Endothelial cell (in vitro differentiated cells): ENCODE measurements at places on chromosomes 2 and 18.

DNA sequence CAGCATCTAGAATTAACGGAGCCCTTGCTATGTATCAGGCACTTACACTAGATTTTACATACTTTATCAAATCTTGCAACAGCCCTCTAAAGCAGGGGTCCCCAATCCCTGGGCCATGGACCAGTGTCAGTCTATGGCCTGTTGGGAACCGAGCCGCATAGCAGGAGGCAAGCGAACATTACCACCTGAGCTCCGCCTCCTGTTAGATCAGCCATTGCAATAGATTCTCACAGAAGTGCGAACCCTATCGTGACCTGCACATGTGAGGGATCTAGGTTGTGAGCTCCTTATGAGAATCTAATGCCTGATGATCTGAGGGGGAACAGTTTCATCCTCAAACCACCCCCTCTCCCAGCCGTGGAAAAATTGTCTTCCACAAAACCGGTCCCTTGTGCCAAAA, 13.4 kb downstream of the DNAJB2 start:
- no peak for DNase-seq

DNA sequence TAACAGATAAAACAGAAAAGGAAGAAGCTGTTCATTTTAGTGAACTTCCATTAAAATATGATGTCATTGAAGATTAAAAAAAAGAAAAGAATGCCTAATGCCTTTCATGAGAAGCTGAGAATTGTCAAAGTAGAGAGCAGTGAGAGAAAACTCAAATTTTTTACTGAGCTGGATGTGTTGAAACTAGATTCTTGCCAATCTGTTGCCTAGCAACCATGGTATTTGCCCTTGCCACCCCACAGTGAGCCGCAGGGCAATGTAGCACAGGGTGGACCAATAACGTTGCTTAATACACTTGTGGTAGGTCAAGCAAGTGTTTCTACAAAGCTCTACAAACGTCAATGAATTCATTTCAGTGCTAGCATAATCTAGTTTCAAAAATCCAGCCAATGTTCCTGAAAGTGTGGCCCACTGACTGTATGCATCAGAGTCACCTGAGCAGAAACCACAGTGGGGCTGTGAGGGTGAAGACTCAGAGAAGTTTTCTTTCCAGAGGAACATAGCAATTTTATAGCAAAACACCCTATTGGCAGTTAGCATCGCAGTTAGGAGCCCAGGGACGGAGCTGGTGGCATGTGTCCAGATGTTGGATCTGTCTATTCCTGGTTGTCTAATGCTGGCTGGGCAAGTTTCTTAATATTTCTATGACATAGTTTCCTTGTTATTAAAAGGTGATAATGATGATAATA, 132.2 kb downstream of the DOCK10 start:
- no peak for DNase-seq

DNA sequence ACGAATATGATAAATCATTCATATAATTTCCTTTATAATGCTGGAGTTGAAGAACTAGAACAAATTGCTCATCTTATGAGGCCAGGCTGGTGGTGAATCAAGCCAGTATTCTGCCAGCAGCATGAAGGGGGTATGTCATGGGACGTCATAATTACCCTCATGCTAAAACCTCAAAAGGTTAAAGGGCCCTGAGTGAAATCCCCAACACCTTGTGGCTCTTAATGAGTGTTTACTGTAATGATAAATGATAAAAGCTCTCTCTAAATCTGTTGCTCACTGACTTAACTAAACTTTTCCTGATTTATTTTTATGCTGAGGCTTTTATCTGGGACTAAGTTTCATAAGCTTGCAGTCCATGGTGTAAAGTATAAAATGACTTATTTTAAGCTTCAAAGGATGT, 18.3 kb upstream of the NEDD4L start:
- no peak for DNase-seq

- DNase-seq: no peak
These were observed 34.2 kb downstream of the TMEM17 start for GRCh38 chr2:62471816-62472215.

- no peak for DNase-seq
These were observed 86.9 kb upstream of the RBBP8 start for GRCh38 chr18:22846088-22846683.

DNA sequence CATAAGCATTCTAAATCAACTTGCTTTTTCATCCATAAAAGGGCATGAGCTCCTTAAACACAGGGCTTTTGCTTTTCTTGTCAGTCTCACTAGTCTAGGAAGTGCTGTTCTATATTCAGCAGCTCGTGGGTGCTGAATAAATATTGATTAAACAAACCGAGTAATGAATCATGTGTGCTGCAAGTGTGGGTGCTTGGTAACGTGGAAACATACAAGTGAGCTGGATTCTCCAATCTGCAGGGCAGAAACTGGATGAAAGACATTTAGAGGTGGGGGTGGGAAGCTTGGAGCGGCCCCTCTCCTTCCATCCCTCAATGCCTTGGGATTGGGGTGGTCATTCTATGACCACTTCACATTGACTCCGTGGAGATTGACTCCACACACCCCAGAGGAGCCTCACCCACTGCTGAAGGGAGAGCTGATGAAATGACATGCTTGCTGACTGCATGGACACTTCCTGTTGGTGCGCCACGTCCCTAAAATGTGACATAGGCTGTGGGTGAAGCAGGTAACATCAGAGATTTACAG, 114.6 kb downstream of the DOCK10 start:
- DNase-seq: no peak

DNA sequence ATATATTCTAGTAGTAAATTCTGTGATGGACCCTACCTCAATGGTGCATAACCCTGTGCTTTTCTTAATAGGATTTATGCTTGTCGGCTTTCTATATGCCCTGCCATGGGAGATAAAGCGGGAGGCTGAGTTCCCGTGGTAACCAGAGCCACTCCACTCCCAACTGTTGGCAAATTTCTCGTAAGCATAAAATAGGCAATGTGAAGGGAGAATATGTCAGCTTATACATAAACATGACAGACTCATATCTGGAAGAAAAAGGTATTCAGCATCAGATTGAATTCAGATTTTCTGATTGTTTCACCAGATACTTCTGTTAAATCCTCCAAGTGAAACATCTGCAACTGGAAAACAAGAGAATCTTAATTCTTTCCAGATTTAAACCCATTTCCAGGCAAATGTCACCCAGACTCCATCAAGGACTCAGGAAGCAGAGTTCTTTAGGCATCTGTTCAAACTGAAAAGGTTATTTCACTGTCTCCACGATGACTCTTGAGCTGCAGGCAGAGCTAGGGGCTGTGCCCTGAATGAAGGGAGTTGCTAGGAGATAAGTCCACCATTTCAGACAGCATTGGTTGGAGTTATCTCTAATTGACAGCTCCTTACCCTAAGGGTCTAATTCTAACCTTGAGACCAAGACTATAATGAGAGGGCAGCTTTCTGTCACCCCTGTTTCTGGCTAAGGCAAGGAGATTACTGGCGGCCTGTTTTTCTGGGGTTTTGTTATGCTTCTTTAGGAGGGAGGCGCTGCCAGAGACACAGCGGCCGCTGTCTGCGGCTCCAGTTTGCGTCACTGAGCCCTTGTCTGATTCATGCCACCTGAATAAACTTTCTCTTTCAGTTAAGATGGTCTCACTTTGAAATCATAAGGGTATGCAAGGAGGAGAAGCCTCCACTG, 381.3 kb downstream of the SOX11 start:
- DNase-seq: no peak

DNA sequence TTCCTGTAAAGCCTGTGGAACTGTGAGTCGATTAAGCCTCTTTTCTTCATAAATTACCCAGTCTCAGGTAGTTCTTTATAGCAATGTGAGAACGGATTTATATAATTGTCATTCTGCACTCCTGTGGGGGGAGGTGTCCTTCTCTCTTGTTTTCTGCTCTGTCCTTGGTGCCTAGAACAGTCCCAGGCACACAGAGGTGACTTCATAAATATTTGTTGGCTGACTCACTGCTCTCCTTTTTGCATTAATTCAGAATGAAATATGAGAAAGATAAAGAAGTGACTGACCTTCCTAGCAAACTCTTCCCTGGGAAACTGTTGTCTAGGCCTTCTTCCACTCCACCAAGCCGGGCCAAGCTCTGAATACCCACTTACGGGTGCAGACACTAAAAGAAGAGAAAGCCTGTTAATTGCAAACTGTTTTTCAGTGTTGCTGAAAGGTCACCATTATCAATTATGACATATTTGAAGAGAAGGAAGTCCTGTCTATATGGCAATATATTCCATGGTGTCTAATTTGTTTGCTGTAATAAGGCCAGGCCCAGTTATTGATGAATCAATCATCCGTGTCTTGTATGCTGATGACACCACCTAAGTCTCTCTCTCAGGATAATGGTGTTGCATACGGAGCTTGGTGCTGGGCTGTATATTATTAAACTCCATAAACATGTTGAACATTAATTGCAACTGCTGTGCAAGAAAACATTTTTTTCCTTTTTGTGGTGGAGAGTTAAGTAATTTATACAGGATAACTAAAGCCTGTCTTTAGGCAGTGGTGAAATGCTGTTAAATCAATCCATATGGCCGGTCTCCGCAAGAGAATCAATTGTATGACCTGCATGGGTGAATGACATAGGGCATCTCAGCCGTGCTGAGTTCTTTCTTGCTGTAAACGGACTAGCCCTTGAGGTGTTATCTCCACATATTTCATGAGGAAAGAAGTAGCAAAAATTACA, 567.5 kb downstream of the SLC4A3 start:
- DNase-seq: no peak

DNA sequence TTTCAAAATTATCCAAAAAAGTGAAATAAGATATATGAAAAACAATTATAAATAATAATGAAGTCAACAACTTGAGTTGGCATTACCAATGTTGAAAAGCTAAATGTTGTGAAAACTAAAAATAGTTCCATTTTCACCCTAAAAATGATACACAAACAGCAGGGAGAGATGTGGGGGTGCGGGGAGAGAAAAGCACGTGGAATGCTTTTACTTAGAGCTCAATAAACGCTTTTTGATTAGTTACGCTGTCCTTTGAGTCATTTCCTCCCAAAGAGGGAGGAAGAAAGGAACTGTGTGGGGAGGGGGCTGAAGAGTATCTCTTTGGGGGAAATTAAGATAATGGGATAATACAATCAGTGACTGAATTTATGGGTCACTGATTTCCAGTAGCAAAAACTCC, 29.2 kb downstream of the ZNF521 start:
- DNase-seq: no peak

DNA sequence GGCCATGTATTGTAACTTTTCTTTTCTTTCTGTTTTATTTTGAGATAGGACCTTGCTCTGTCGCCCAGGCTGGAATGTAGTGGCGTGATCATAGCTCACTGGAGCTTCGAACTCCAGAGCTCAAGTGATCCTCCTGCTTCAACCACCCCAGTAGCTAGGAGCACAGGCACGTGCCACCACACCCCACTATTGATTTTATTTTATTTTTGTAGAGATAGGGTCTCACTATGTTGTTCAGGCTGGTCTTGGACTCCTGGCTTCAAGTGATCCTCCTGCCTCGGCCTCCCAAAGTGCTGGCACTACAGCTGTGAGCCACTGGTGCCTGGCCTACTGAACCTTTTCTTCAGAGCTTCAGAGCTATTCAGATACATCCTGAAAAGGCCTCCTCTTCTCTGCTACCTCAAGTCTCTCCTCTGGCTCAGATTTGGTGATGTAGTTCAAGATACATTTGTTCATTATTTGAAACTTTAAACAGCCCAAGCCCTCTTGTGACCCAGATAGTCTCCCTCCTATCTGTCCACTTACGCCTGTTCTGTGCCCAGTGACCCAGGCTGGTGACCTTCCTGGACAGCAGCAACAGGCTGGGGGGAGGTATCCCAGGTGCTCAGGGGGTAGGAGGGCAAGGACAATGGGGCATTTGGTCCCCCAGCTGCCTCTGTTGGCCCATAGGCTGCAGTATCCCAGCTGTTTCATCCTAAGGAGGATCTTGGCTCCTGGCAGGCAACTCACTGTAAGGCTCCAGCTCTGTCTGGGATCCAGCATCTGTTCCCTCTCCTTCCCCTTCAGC, 38.6 kb downstream of the LAMA3 start:
- no peak for DNase-seq

- no peak for DNase-seq
These were observed 8.1 kb downstream of the CHMP1B start for GRCh38 chr18:11859282-11859830.

- DNase-seq: no peak
These were observed 122.7 kb downstream of the DNER start for GRCh38 chr2:229591611-229592010.

GRCh38 chr18:52903857-52904256, 563.9 kb downstream of the DCC start:
- DNase-seq: peak; percentile 58

DNA sequence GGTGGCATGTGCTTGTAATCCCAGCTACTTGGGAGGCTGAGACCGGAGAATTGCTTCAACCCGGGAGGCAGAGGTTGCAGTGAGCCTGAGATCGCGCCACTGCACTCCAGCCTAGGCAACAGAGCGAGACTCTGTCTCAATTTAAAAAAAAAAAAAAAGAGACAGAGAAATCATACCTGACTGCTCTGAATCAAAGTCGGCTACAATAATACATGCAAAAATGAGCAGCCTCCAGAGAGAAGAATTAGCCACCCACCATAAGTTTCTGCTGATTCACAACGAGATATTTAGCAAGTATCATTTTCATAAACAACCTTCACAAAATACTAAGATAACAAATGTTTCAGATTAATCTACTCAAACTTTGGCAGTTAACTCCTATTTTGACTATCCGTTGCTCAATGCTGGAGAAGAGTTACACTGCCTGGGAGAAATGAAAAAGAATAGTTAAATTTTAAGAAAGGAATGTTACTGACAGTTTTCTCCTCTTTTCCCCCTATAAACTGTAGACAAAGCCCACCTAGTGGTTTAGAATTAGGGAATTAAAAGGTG, 1.5 kb downstream of the OSBPL1A start:
- no peak for DNase-seq

DNA sequence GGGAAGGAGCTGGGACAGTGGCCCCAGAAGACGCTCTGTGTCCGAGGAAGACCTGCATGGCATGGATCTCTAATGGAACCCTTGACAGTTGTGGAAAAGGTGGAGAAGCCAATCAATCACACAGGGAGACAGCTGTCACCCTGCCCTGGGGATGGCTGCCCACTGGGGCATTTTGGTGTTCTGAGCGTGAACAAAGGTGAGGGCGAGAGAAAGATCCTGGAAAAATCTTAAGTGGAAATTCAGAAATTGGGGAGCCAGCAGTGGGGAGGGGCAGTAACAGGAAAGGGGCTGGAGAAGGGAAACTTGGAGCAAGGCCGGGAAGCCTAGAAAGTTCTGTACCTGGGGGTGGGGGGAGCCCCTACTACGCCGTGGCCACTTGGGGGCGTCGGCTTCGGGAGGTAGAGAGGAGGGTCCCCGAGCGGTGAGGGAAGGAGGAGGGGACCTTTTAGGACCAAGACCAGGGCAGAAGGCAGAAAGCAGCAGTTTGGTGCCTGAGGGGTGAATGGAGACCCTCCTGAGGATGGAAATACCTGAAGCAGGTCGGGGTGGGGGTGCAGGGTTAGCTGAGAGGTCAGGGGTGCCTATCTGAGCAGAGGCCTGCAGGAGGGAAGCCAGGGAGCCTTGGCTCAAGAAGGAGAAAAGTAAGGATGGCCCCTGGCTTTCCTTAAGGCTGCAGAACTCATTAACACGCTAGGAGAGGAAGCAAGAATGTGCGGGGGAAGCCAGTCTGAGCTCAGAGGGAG, 30.0 kb downstream of the NGEF start:
- DNase-seq: peak; percentile 18

- no peak for DNase-seq
These were observed at the start of gene RAB17 for GRCh38 chr2:237590272-237591140. Gene RAB17 (minus strand): TSS chr2:237590734. CDS start chr2:237586154, 4,580 bp downstream.

GRCh38 chr18:48290162-48290926, 118.8 kb downstream of the ZBTB7C start:
- no peak for DNase-seq

- no peak for DNase-seq
These were observed 29.7 kb downstream of the GNLY start for GRCh38 chr2:85723707-85724360.
